ENCODE measurements at places on chromosomes 6 and 20.
A peak's percentile ranks its signal among the peaks of the same experiment; 100 is the strongest.

DNA sequence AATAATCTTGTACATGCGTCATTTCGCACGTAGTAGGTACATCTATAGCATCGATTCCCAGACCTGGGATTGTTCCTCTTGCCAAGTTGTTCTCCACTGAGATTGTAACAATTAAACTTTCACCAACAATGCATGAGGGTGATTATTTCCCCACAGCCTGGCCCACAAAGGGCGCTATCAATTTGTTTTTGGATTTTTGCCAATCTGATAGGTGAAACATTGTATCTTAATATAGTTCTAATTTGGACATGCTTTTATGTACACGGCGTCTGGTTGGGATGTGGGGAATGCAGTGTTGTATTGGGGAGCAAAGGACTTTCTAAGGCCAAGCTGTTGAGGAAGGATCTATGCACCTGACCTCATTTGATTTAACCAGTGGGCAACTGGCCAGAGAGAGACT lies 59.5 kb downstream of the VEGFA start:
- DNase-seq, result no peak

- DNase-seq, result no peak
These were observed 11.3 kb upstream of the SERPINB1 start for GRCh38 chr6:2852921-2853322.

GRCh38 chr6:20217324-20217855 lies 5.1 kb upstream of the MBOAT1 start:
- no peak for DNase-seq

- no peak for DNase-seq
These were observed 34.1 kb upstream of the RPL7L1 start for GRCh38 chr6:42845327-42845694.

- no peak for DNase-seq
These were observed 442.3 kb downstream of the HAO1 start for GRCh38 chr20:7497985-7498384.

- DNase-seq, result no peak
These were observed 24.0 kb downstream of the PCK1 start for GRCh38 chr20:57584768-57585461.

- no peak for DNase-seq
These were observed 29.0 kb downstream of the PSMB1 start for GRCh38 chr6:170524172-170524502.

GRCh38 chr6:154247119-154247861 lies 109.3 kb downstream of the IPCEF1 start:
- DNase-seq, result no peak

GRCh38 chr6:41028561-41029412 lies 10.2 kb downstream of the UNC5CL start:
- peak; percentile 19 for DNase-seq

DNA sequence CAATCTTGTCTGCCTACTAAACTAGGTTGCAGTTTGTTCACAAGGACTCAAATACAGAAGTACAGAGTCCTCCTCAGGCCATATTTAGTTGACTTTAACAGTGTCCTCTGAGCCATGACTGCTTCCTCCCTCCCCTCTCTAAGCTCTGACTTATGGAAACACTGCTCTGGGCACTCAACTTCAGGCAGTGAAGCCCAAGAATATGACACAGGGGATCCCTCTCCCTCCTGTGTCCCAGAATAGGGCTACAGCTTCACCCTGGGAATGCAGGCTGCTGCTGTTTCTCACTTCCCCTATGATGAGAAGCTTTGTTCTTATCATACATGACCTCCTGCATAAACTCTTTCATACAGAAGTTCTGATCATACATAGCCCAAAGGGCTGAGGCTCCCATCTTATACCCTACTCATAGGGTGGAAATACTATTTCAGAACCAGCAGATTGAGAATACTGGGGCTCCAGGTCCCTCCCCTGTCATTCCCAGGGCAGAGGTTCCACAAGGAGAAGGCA lies 97.3 kb upstream of the UST start:
- no peak for DNase-seq

DNA sequence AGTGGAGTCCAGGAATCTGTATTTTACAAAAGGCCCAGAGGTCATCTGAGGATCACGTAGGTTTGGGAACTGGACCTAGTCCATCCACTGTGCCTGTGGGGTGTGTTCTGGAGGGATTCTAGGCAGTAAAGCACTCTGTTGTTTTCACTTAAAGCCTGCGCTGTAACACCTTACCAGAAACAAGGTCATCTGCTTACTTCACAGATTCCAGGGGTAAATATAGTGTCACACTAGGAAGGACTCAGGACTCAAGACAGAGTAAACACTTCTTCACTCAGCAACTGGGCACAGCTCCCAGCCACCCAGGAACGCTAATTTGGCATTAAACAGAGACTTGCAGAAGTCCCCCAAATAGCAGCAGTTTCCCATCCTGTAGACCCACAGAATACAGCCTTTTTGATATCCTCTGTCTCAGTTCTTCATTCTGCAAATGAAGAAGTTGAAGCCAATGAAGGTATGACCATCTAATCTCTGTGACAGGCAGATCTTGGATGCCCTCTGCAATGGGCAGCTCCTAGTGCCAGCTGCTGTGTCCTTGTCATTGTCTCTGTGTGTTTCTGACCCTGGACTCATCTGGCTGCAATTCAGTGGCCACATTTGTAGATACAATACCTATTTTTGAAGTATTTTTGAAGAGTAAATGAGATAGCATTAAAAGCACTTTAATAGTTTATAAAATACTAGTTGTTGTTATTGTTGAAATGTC lies 129.1 kb downstream of the SLC24A3 start:
- no peak for DNase-seq

DNA sequence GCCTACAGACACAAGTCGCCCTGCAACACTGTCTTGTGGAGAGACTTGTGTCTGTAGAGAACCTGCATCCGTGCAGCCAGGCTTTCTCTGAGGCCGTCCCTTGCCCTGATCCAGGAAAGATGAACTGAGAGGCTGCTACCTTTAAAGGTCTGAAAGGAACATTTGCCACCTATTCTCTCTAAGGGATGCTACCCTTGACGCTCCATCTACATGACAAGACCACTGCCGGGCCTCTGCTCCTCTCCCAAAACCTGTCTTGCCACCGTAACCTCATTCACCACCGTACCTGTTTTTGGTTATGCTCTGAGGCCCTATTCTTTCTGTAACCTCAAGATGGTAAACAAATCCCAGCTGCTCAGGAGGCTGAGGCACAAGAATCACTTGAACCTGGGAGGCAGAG lies 73.9 kb downstream of the FOXF2 start:
- DNase-seq, result no peak

DNA sequence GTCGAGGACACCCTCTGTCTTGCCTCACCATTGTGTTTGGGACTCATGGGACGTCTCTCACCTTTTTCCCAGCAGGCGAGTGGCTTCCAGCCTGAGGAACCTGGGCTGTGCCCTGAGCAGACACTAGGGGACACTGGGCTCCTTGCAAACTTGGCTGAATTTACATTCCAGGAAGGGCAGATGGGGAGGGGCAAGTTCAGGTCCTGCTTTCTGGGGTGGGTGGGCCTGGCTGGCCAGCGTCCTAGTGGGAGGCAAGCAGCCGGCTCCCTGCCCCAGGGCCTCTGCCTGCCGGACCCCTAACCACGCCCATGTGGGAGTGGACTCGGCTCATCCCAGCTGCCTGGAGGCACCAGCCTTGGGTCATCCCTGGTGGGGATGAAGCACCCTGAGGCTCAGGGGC lies 48.2 kb upstream of the MLN start:
- DNase-seq, result no peak

GRCh38 chr6:85983032-85983659 lies 340.5 kb upstream of the SYNCRIP start:
- no peak for DNase-seq

- DNase-seq, result no peak
These were observed 95.6 kb downstream of the SNAP25 start for GRCh38 chr20:10314198-10314597.

DNA sequence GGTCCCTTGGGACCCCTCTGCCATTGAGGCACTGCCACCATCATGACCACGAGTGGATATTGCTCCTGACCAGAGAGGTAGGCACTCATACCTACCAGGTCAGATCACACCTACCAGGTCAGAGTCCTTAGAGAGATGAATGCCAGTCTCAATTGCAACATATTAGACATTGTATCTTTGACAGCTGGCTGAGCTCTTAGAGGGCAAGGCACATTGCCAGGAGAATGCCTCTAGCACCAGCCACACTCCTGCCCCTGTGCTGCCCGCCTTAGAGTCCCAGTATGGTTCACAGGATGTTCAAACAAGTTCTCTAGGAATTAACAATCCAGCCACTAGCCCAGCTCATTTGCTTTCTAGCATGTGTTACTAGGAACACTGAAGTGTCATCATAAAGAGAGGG lies 65.9 kb downstream of the TMEM244 start:
- no peak for DNase-seq

DNA sequence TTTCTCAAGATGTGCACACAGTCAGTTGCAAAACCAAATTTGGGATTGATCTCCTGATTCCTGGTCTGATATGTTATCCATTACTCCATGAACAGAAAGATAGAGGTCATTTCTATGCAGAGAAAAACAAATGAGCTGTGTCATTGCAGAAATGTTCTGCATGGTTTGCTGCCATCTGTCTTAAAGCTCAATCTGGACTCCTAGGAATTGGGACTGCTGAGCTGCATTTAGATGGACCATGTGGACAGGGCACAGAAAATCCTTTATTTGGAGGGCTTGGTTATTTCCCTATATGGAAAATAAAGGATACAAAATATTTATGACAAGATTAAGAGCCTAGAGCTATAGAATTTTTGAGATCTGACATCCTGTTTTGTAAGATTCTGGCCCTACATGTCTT lies 91.3 kb downstream of the ADGRB3 start:
- DNase-seq, result no peak

DNA sequence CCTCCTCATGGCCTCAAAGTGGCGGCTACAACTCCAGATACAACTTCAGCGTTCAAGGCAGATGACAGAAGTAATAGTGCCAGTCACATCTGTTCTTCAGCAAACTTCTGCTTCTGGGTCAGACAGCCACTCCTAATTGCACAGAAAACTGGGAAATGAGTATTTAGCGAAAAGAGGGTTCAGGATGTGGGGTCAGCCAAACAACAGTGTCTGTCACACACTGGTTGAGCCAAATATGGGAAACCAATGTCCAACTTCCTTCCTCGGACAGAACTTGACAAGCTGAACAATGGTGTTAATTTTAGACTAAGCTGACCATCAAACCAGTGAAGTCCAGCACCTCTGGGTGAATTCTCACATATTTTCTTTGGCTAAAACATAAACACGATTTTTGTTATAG lies 22.1 kb downstream of the NUDT3 start:
- DNase-seq, result no peak

DNA sequence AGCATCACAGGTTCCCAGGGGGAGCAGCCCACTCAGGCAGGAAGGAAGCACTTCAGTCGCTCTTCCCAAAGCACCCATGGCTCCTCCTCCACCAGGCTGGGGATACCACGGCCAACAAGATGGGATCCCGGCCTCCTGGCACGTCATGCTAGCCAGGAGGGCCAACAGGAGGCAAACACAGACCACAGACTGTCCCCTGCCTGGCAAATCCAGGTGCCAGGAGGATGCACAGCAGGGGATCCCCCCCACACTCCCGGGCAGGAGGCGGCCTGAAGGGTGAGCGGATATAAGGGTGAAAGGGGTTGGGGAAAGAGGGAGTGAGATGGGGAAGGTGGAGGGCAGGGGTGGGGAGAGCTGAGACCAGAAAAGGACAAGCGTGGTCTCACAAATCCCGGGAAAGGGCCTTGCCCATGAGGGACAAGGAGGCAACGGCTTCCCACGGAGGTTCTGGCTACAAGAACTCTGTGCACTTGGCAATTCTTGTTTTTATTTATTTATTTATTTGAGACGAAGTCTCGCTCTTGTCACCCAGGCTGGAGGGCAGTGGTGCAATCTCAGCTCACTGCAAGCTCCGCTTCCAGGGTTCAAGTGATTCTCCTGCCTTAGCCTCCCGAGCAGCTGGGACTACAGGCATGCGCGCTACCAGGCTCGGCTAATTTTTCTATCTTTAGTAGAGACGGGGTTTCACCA lies 7.2 kb downstream of the PXDC1 start:
- DNase-seq, result no peak

DNA sequence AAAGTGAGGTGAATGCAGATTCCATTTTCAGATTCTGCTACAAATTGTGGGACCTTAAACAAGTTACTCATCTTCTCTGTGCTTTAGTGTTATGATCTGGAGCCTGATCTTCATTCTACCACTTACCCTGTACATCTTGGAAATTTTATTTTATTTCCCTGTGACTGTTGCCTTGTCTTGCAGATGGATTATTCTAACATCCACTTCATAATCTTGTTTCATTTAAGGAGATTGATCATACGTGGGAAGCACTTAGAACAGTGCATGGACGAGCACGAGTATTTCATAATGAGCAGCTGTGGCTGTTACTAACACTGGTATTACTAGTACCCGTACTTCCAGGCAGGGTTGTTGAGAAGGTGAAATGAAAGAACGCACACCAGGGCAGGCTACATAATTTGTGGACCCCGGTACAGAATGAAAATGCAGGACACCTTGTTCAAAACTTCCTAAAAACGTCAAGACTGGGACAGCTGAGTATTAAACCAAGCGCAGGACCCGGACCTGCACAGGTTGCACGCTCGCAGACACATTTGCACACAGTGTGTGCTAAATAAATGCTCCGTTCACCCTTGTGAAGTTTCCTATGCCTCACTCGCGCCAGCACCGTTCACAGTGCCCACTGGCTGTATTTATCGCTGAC lies 535 bp upstream of the CCDC170 start:
- no peak for DNase-seq

- DNase-seq, result no peak
These were observed 635 bp upstream of the ELOVL2 start for GRCh38 chr6:11044712-11045167.

DNA sequence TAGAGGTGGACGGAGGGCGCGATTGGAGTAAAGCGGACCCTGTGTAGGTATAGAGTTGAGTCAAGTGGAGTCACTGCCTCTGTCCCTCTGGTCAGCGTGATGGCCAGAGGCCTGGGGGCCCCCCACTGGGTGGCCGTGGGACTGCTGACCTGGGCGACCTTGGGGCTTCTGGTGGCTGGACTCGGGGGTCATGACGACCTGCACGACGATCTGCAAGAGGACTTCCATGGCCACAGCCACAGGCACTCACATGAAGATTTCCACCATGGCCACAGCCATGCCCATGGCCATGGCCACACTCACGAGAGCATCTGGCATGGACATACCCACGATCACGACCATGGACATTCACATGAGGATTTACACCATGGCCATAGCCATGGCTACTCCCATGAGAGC lies 479 bp downstream of the SLC39A7 start:
- DNase-seq, result no peak

- DNase-seq, result no peak
These were observed 40.0 kb downstream of the SF3B5 start for GRCh38 chr6:144055121-144055931.

- no peak for DNase-seq
These were observed 50.8 kb upstream of the MYLIP start for GRCh38 chr6:16078064-16078463.

GRCh38 chr6:31525932-31526591 lies 2.7 kb upstream of the MCCD1 start:
- no peak for DNase-seq

- DNase-seq, result no peak
These were observed 98.3 kb upstream of the MTHFD1L start for GRCh38 chr6:150767161-150767560.

GRCh38 chr20:4787820-4788219 lies 66.1 kb downstream of the PRND start:
- DNase-seq, result no peak

Data from activated CD4-positive, CD25-positive, alpha-beta regulatory T cell (primary cell).